ENCODE measurements at places on chromosomes 6 and 20.

DNA sequence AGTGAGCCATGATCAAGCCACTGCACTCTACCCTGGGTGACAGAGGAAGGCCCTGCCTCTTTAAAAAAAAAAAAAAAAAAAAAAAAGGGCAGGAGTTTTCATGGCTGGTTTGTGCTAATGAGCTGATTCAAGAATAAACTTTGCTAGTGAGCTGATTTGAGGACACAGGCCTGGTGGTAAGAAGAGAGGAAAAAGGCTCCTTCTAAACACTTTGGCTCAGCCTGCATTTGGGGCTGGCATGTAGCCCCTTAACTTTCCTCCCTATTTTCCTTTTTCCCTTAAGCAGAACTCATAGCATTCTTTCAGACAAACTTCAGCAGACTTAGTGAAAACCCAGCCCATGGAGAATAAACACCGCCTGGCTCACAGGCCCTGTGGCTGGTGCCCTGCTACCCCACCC, 432.7 kb downstream of the PTPRT start:
- no peak for DNase-seq

- no peak for DNase-seq
Measured at GRCh38 chr20:33878583-33878982, 67.4 kb downstream of the CHMP4B start.

DNA sequence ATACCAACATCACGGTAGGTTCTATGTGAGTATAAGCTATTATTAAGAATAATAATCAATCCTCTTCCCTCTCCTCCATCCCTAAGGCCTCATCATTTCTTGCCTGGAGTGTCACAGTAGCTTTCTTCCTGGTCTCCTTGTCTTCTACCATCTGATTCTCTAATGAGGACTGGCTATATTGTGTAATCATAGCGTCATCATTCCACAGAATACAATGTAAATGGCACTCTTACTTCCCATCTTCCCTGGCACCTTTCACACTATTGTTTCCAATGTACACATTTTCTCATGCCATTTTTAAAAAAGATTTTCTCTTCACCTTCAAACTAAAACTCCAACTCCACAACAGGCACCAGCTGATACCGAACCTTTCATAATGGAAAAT, 2.2 kb upstream of the BTN3A2 start:
- DNase-seq, result no peak

DNA sequence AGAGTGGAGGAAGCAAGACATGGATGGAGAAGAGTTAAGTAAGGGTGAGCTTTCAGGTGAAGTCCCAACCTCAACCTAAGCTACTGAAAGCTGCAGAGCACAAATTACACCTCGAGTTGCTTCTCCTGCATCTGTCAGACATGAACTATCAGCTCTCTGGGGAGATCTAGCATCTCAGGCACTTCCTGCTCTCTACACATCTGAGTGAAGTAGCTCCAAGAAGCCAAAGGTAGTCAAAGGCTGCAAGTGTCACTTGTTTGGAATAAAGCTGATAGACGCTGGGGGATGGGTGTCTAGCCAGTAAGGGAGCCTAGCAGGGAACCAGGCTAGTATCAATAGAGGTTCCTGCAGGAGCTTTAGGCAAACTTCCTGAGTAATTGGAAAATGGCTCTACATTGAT, 228.0 kb downstream of the PLCB1 start:
- DNase-seq, result no peak

Data from germinal center (tissue), 1 donor.